ENCODE measurements at places on chromosomes 6 and 20.

GRCh38 chr6:111427341-111428116 lies 55.5 kb downstream of the REV3L start:
- DNase-seq, result no peak

GRCh38 chr6:47221565-47221964 lies 88.1 kb downstream of the TNFRSF21 start:
- no peak for DNase-seq

DNA sequence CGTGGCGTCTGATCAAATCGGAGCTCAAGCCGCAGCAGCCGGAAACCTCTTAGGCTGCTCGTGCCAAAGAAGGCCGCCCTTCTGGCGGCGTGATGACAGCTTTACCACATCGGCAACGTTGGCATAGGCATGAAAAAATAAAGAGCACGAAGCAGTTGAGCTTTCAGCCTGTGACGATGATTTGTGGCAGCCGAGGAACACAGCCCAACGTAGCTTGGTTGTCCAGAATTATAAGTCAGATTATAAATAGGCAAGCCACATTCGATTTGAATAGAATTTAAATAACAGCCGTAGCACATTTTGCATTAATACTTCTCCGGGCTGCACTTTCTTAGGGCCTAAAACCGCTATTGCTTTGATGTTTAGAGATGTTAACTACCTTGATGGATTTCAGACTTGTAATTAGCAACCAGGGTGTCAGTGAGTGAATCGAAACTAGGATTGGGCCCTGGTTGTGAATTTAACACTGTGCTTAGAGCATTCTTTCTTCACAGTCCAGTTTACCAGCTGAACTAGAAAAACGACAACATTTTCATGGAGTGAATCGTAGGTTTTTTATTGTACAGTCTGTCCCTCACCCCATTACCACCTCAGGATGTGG lies 864 bp upstream of the BCLAF1 start:
- DNase-seq, result peak; percentile 57

GRCh38 chr20:39132093-39132492 lies 169.9 kb downstream of the DHX35 start:
- no peak for DNase-seq

GRCh38 chr6:41683523-41684310 lies 45.4 kb downstream of the MDFI start:
- DNase-seq, result peak; percentile 57

DNA sequence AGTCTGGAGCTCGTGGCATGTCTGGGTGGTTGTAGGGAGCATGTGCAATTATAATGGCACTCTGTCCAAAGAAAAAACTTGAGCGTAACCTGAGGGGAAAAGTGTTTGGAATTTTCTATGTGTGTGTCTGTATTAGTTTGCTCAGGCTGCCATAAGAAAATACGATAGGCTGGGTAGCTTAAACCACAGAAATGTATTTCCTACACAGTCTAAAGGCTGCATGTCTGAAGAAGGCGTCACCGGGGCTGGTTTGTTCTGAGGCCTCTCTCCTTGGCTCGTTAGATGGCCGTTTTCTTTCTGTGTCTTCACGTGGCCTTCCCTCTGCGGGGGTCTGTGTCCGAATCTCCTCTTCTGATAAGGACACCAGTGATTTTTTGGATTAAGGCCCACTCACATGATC lies 59.0 kb downstream of the IGF2R start:
- no peak for DNase-seq

DNA sequence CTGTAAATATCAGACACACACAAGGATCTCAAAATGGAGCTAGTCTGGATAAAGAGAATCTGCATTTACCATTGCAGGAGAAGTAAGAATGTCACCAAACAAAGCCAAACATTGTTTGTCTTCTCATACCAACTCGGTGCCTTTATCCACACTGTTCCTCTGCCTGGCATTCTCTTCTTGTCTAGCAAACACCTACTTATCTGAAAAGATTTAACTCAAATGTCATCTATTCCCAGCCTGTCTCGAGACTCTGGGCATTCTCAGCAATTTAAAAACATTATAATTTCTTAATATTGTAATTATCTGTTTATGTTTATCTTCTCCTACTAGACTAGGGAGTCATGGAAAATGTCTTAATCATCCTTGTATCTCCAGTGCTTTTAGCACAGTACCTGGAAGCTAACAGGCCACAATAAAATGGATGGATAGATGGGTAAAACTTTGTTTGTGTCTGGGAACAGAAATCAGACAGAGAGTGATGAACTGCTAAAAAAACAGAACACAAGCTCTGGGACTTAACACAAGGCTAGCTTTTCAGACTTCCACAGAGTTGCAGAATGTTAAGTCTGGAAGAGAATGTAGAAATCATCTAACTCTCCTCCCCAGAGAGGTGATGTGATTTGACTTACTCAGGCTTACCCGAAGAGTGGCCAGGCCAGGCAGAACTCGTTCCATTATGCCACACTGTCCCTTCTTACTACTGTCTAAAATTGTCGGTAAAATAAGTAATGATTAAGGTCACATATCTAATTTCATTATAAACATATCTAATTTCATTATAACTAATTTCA lies 42.3 kb upstream of the FAM83C start:
- DNase-seq, result no peak

GRCh38 chr6:33578164-33578563 lies 1.9 kb downstream of the BAK1 start:
- DNase-seq, result no peak

DNA sequence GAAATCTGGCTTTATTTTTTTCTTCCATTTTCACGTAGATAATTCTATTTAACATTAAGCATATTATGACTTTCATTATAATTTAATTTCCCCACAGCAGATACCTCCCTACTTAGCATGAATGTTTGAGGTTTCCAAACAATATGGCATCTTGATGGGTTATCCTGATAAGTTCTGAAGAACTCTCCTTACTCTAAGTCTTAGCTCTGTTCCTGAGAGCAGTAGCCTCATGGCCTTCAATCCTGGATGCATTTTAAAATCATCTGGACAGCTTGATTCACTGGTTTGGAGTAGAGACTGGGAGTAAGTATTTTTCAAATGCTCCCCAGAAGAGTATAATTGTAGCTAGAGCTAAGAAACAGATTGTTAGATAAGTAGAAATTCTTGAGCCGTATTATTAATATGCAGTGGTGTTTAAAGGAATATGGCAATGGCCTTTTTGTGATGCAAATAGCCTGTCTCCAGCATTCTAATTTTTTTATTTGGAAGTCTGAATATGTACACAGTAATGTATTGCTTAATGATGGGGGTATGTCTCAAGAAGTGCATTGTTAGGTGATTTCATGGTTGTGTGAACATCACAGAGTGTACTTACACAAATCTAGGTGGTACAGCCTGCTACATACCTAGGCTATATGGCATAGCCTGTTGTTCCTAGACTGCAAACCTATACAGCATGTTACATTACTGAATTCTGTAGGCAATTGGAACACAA lies 110.5 kb upstream of the EEF1E1 start:
- no peak for DNase-seq

GRCh38 chr6:153976921-153977693 lies 61.9 kb upstream of the OPRM1 start:
- no peak for DNase-seq

- DNase-seq, result no peak
Observed at GRCh38 chr20:14865731-14866130, 528.3 kb upstream of the FLRT3 start.

GRCh38 chr6:162014069-162014811 lies 713.3 kb downstream of the PRKN start:
- DNase-seq, result no peak

GRCh38 chr20:31864521-31865400 lies 5.6 kb downstream of the DUSP15 start:
- DNase-seq, result no peak

DNA sequence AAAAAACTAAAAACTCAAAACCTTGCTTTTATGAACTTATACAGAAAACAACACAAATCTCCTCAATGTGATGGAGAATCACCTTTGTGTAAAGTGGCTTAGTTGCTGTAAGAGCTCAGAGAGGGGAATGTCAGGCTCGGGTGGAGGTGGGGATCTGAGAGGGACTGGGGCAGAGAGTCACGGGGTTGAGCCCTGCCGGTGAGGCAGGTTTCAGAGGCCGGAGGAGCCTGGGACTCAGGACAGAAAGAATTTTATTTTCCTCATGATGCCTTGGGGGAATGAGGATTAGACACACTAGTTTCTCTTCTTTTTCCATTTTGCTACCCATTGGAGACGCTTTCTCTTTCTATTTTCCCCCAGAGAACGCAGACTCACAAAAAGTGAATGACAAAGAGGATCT lies 252.3 kb upstream of the FOXQ1 start:
- DNase-seq, result no peak

GRCh38 chr6:67766057-67766456 lies 869.0 kb upstream of the ADGRB3 start:
- no peak for DNase-seq

DNA sequence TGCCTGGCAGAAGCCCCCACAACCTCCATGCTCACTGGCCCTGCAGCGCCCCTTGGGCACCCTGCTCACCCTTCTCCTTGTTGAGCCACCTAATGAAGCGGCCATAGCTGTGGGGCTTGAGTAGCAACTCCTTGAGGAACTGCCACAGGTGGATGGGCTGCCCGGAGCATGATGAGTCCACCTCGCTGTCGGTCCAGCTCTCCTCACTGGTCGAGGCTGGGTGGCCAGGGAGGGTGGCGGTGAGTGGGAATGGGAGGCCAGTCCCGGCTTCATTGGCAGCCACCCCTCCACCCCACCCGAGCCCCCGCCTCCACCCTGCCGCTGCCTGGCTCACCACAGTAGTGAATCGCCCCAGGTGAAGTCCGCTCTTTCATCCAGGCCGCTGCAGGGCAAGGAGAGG lies 16.9 kb downstream of the SPDEF start:
- no peak for DNase-seq

- no peak for DNase-seq
Observed at GRCh38 chr6:144439016-144439415, 153.9 kb downstream of the UTRN start.

DNA sequence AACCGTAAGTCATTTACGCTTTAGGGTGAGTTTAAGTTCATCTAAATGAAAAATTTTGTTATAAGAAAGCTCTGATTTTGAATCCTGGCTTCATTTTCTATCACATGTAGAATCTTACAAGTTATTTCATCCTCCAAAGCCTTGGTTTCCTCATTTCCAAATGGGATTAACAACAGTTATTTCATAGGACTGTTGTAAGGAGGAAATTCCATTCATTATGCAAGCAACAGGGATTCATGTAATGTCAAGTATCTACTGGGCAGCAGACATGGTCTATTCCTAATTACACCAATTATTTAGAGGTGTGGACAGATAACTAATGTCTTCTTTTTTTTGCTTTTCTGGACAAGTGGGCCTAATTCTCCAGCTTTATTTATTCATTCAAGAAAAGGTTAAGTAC lies 154.0 kb downstream of the PDSS2 start:
- DNase-seq, result no peak

DNA sequence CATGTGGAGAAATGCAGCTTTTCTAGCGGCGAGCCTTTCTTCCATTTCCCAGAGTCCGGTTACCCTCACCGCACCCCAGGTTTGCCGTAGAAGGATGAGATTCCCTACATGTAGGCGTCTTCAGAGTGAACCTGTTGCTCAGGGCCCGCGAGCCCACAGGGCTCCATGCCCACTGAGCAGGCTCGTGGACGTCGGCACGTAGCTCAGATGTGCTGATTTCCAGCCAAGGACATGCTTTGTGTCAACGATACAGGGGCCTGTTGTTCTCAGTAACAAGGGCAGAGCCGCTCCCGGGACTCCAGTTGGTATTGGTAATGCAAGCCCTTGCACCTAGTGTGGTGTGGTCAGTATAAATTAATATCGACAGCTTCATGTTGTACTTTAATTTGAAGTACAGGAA lies 159.6 kb downstream of the MTHFD1L start:
- no peak for DNase-seq

DNA sequence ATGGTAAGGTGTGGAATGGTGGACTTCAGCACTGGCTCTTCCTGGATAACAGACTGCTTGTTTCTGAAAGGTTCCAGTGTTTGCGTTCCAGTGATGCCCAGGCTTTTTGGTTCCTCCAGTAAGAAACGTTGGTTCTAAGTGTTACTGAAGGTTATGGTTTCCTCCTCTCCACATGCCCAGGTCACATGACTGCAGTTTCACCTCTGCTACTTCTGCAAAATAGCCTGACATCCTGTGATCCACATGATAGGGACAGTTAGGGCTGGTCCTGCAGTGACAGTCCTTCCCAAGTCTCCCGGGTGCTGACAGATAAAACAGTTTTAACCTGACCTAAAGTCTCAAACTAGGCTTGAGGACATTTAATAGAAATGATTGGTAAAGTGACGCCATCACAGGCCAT lies 132.2 kb upstream of the CST7 start:
- no peak for DNase-seq

DNA sequence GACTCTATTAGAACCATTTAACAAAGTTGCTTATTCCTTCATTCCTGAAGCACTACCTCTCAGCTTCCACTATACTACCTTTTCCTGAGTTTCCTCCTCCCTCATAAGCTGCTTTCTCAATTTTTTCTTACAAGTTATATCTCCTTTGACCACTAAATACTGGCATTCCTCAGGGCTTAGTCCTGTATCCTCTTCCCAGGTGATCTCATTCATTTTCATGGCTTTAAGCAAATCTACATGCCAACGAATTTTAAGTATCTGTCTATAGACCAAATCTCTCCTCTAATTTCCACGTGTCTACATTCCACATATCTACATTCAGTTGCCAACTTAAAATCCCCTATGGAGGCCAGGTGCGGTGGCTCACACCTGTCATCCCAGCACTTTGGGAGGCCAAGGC lies 134.7 kb downstream of the BTBD9 start:
- DNase-seq, result no peak

- no peak for DNase-seq
Observed at GRCh38 chr20:24411003-24411833, 58.2 kb upstream of the SYNDIG1 start.

- DNase-seq, result peak; percentile 60
Observed at GRCh38 chr6:722077-722524, 29.2 kb upstream of the EXOC2 start.

DNA sequence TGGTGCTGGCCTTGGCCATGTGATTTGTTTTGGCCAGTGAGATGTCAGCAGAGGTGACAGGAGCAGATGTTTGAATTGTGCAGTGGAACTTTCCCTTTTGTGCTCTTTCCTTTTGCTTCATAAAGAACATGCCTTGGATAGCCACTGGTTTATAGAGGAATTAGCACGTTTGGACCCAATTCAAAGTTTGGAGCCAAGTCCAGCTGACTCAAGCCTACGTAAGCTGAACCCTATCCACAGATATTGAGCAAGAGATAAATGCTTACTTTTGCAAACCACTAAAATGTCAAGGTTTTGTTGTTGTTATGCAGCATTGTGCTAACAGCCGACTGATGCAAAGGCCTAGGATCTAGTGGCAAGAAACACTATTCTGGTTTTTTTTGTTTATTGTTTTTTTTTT lies 230.9 kb upstream of the CITED2 start:
- DNase-seq, result no peak

GRCh38 chr6:11712760-11713159 lies 65.8 kb downstream of the ADTRP start:
- DNase-seq, result no peak

DNA sequence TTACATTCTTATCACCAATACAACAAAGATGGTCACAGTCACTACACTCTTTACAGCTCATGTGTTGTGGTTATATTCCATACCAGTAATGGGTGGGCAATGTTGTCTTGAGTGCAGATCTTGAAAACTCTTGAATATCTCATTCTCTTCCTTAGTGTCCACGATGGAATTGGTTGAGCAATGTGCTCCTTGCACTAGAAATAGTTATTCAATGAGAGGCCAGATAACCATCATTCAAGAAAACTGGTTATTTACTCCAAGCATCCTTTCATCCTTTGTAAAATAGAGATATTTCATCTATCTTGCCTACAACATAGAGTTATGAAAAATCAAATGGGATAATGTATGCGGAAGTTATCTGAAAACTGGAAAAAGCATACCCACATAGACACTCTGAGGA lies 215.9 kb downstream of the ARHGAP18 start:
- DNase-seq, result no peak
